Stimulated activated CD4-positive, alpha-beta T cell treated with anti-CD3 and anti-CD28 coated beads, Interleukin-1b, Interleukin-23, amount 100 ng/mL, for 1 hour (primary cell): ENCODE measurements at places on chromosomes 5 and 9.

GRCh38 chr9:131318231-131319085 is 28.9 kb downstream of the PLPP7 start:
- no peak for DNase-seq

- no peak for DNase-seq
These were observed 27.5 kb upstream of the LMX1B start for GRCh38 chr9:126586236-126586635.

DNA sequence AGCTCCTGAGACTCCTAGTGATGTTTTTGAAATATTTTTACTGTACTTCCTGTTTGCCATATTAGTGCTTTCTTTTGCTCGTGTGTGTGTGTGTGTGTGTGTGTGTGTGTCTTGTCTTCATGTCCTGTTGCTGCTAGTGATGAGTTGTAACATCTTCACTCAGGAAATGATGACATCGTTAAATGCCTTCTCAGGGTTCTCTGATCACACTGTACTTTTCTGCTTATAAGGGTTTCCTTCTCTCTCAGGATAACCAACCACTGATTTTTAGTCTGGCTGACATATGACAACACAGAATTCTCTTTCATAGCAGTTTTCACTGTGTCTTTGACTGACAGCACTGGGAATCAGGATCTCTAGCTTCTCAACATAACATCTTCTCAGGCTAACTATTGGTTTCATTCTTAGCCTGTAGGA is 16.1 kb downstream of the SV2C start:
- DNase-seq, result no peak

DNA sequence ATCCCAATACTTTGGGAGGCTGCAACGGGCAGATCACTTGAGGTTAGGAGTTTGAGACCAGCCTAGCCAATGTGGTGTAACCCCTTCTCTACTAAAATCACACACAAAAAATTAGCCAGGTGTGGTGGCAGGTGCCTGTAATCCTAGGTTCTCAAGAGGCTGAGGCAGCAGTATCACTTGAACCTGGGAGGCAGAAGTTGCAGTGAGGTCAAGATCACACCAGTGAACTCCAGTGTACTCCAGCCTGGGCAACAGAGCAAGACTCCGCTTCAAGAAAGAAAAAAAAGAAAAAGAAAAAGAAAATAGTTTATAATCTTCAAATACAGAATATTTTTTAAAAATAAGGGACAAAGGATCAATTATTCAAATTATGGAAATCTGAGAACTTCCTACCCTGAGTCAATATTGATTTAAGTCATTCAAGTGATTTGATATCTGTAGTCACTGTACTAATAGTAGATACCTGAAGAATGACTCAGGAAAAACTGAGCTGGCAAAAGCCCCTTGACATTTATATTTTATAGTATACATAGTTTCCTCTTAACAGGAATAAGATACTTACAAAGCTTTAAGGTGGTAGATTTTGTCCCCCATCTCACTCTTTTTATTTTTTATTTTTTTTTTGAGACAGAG is 61.8 kb downstream of the PTBP3 start:
- no peak for DNase-seq

DNA sequence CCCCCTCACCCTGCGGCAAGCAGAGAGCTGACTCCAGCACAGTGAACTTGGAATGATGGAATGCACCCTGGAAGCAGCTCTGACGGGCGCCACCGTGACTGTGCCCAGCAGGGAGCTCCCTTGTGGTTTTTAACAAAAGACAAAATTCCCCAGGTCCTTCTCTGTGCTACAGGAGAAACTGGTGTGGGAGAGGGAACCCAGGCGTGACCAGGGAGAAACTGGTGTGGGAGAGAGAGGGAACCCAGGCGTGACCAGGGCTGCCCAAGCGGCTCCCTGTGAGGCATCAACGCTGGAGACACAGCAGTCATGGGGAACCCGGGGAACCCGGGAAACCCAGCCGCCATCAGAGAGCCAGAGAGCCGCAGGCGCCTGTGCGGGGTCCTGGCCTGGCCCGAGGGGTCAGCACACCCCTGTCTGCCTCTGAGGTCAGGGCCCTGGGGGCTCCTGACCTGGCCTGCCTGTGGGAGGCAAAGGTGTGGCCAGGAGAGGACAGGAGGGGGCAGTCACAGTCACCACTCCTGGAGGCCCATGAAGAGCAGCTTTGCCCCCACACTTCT is 3.1 kb upstream of the AHRR start:
- no peak for DNase-seq

DNA sequence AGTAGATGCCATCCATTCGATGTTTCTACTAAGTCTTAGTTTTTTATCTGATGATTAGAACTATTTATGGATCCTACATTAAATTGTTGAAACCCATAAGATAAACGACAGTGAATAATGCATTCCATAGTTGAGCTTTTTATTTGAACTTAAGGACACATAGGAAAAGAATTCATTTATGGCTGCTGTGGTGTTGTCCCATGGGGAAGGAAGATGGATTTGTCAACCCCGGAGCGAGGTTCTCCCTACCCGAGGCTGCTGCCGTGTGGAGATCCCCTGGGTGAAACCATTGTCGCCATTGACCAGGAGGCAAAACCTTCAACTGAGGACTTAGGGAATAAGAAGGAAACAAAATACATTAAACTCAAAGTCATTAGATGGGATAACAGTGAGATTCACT is 146.7 kb downstream of the PRDM6 start:
- DNase-seq, result no peak

DNA sequence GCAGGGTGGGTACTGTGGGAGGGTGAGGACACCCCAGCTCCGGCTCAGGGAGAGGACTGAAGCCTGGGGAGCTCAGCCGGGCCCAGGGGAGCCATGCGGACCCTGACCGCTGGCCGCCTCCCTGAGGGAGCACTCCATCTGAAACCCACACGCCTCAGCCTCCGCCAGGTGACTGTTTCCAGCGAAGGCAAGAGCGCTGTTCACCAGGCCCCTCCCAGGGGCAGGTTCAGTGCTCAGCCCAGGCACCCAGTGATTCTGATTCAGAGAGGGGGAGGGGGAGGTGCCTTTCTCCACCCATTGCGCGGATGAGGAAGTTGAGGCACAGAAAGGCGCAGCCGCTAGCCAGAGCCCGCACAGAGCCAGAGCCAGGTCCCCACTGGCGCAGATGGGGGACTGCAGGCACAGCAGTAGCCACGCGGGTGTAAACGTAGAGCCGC is 27.0 kb downstream of the ADGRD2 start:
- no peak for DNase-seq

- DNase-seq, result peak; percentile 30
These were observed 1.0 kb downstream of the FOXE1 start for GRCh38 chr9:97853844-97854695.

GRCh38 chr5:153030755-153031725 is 459.4 kb upstream of the GRIA1 start:
- DNase-seq, result no peak

- DNase-seq, result no peak
These were observed 485 bp upstream of the HABP4 start for GRCh38 chr9:96449523-96449844.

DNA sequence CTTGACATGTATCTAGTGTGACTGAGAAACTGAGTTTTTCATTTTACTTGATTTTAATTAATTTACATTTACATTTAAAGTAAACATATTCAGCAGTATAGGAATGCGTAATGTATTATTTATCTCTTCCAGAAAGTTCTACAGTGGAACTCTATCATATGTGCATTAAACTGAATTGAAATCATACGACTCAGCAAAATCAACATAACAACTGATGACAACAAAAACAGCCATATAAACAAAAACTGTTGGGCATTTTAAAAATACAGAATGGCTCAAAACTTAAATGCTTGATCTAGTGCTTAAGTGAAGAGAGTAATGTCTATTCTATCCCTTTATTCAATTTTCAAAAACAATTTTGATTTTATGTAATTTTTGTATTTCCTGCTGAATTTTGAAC is 134.4 kb downstream of the TRPM3 start:
- DNase-seq, result no peak

DNA sequence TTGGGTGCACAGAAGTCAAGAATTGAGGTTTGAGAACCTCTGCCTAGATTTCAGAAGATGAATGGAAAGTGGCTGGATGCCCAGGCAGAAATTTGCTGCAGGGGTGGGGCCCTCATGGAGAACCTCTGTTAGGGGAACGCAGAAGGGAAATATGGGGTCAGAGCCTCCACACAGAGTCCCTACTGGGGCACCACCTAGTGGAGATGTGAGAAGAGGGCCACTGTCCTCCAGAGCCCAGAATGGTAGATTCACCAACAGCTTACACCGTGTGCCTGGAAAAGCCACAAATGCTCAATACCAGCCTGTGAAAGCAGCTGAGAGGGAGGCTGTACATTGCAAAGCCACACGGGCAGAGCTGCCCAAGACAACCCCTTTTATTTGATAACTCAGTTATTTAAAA is 383.5 kb downstream of the TLE4 start:
- DNase-seq, result no peak

DNA sequence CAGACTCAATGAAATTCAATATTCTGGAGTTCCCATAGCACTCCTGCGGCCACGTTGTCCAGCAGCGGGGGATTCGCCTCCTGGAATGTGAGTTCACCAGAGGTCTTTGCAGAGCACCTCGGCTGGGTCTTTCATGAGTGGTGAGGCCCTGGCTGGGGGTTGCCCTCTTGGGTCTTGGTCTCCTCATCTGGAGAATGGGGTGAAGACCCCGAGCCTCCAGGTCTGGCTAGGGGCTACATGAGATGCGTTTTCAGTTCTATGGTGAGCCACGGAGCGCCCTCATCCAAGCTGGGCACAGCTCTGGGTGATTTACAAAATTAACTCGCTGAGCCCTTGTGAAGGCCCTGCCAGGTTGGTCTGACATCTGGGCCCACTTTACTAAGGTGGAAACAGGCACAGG is 37.5 kb upstream of the RXRA start:
- no peak for DNase-seq

GRCh38 chr9:134136118-134136995 is 475 bp downstream of the WDR5 start:
- DNase-seq, result no peak

- DNase-seq, result no peak
These were observed 390.6 kb downstream of the DNAH5 start for GRCh38 chr5:13553896-13554295.

DNA sequence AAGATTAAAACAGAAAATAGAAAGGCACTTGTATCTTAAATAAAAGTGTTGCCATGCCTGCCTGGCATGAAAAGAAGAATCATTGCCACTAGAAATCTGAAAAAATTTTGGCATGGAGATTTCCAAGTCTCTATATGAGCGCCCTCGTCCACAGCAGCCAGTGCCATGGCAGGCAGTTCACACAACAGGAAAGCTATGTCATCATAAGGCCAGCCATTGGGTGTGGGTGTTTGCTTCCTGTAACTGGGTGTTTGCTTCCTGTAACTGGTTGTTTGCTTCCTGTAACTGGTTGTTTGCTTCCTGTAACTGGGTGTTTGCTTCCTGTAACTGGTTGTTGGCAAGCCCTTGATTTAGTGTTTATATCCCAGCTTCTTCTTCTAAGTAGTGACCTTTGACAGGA is 446.7 kb downstream of the IRX1 start:
- no peak for DNase-seq

DNA sequence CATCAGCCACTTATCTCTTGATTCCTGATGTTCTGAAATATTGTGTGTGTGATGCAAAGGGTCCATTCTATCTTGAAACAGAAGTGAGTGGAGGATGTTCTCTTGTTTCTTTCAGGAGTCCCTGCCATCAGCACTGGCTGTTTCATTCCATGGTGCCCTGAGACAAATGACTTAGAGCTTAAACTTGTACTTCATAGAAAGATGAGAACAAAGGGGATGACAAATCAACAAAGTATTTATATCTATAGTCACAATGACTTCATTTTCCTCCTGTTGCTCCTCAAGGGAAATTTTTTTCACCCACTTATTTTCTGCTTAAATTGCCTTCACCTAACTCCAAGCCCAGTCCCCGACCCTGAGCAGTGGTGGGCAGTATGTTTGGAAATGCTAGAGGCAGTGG is 171.6 kb downstream of the TARS1 start:
- no peak for DNase-seq

GRCh38 chr5:11432116-11432515 is 472.1 kb downstream of the CTNND2 start:
- no peak for DNase-seq

GRCh38 chr5:158317507-158317906 is 458.6 kb upstream of the CLINT1 start:
- DNase-seq, result no peak

GRCh38 chr5:154117050-154117449 is 73.5 kb upstream of the GALNT10 start:
- DNase-seq, result no peak

DNA sequence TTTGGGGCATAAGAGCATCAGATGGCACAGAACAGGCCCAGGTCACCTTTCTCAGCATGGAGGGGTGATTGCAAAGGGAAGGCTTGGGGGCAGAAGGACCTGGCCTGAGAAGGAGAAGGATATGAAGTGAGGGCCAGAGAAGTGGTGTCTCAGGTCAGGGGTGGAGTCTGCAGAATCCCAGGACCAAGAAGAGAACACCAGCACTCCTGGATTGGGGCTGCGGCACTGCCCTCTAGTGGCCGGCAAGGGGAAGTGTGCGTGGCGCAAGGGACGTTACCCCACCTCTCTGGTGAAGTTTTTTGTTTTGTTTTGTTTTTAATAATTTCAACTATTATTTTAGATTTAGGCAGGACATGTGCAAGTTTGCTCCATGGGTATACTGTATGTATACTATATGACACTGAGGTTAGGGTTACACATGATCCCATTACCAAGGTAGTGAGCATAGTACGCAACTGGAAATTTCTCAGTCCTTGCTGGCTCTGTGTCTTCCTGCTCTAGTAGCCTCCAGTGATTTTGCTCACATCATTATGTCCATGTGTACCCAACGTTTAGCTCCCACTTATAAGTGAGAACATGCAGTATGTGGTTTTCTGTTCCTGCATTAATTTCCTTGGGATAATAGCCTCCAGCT is 1548.6 kb downstream of the EFNA5 start:
- no peak for DNase-seq

- DNase-seq, result no peak
These were observed 141.4 kb downstream of the PRR16 start for GRCh38 chr5:120605325-120606079.

DNA sequence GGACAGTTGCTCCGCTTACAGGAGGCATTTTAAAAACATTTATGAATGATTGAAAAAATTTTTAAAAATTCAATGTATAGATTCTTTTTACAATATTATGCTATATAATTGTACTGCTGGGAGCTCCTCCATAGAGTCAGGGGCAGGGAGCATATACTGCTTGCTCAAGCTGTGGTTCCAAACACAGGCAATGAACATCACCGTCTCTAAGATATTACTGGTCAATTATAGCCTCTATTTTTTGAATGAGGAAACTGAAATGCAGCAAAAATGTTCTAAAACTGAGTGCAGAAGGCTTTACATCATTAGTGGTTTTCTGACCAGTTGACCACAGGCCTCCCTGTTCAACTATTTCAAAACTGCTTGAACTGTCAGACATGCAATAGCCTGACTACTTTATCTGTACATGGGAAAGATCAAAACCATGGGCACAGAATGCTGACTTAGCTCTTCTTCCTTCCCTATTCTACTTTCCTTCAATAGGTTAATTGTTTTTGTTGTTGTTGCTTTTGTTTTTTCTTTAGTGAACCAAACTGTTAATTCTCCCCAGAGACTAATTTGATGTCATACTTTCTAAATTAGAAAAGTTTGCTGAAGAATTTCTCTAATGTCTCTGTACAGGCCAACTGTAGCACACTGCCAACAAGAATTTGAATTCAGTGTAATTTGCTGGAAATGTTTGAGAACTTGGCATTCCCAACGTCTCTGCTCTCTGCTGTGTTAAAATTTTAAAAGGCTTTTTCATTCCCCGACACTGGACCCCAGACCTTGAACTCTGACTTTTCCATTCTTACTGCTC is 107.6 kb upstream of the MPDZ start:
- DNase-seq, result no peak

GRCh38 chr9:90162819-90163218 is 479.8 kb downstream of the DIRAS2 start:
- no peak for DNase-seq
